ENCODE measurements at places on chromosomes 7 and 10. TPM values are rescaled to one million over a fixed set of nuclear protein-coding genes. Genes with fewer than 3 reads are reported as not detected.

NXPH1 gene
- 0.13 TPM for total RNA-seq

ANKRD61 gene
- total RNA-seq, result 0.35 TPM

- no peak for DNase-seq
Measured at GRCh38 chr10:101851411-101852116, 8.0 kb upstream of the KCNIP2 start.

- DNase-seq, result no peak
Measured at GRCh38 chr7:102396710-102397019, 502 bp downstream of the PRKRIP1 start.

- DNase-seq, result no peak
Measured at GRCh38 chr10:35349389-35349915, 13.1 kb downstream of the CCNY start.

- DNase-seq, result peak; percentile 70
Measured at GRCh38 chr7:151592868-151593486, 73.3 kb upstream of the RHEB start.

- no peak for DNase-seq
Measured at GRCh38 chr7:130884437-130885417, 150.7 kb upstream of the KLF14 start.

TMEM273 gene
- not detected for total RNA-seq

- DNase-seq, result peak; percentile 78
Measured at GRCh38 chr7:135512135-135512887, 2.4 kb upstream of the CNOT4 start.

DNA sequence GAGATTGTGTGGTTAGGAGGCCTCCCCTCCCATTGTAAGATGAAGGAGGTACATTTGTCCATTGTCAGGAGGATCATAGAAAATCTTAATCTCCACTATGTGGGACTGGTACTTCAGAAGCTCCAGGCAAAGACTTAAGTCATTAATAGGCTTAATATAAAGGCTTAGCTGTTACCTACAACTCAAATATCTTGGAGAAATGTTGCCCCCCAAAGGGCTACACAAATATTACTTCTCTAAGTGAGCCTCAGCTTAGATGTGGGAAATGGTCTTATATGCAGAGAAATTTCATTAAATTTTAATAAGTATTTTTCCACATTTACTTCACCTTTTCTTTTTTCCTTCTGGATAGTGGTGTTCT, 27.2 kb downstream of the TAS2R41 start:
- no peak for DNase-seq

- DNase-seq, result no peak
Measured at GRCh38 chr7:157543276-157543675, 206.5 kb downstream of the DNAJB6 start.

- no peak for DNase-seq
Measured at GRCh38 chr7:79453266-79453557, 255 bp downstream of the MAGI2 start.

SFTPA2 gene
- total RNA-seq, result 0.08 TPM

GRCh38 chr7:150898475-150899011, 46.2 kb downstream of the AOC1 start:
- DNase-seq, result peak; percentile 74

DNA sequence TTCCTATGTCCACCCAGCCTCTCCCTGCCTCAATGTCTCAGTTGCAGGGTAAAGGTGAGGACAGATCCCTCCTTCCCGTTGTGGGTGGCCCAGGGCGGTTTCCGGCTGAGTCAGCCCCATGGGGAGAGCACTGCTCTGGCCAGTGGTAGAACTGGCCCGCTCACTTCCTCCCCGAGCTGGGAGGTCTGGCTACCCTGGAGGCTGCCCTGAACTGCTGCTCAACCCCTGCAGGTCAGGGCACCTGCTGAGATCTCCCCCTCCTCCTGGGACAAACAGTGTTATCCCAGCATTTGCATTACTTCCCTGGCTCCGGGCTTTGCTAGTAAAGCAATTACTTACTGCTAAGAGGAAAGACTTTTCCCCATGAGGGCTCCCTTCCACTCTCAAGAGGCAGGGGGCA, 21.4 kb upstream of the IMPDH1 start:
- no peak for DNase-seq

GRCh38 chr7:15839416-15840100, 153.1 kb upstream of the MEOX2 start:
- DNase-seq, result peak; percentile 73

- DNase-seq, result no peak
Measured at GRCh38 chr10:34217524-34217923, 597.6 kb downstream of the PARD3 start.

DNA sequence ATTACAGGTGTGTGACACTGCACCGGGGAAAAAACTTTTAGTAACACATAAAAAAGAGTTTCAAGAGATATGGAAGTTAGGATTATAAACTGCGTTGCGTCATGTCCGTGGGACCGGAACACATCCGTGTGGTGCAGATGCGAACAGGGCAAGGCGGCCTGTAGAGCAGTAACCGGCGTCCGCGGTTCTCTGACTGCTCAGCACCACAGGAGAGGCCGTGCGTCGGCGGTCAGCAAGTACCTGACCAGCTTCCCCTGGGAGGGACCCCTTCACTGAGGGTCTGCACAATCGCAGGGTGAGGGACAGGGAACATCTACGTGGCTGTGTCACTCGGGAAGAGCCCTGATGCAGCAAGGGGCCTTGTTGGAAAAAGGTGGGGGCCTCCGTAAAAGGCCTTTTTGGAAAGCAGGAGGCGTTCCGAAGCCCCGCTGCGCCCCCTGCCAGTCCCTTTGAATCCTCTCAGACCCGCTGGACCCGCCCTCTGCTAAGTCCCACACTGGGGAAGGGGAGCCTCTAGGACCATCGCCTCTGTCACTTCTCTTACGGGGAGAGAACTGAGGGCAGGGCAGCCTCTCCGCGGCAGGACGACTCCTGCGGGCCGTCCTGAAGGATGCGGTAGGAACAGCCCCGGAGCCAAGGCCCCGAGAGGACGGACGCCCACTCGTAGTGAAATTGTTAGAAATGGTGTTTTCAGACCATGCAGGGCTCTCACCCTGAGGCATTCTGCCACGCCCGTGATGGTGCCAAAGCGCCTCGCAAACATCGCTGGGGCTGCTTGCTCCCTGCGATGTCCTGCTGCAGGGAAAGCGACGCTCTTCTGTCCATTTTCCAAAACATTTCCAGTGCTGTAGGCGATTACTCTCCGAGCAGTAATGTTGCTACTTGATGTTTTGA, 771.6 kb upstream of the COBL start:
- DNase-seq, result no peak

- no peak for DNase-seq
Measured at GRCh38 chr10:93820434-93820833, 62.7 kb downstream of the LGI1 start.

SRI gene
- total RNA-seq, result 49.4 TPM

GRCh38 chr10:43921881-43922280, 273.2 kb upstream of the ZNF32 start:
- DNase-seq, result no peak

DNA sequence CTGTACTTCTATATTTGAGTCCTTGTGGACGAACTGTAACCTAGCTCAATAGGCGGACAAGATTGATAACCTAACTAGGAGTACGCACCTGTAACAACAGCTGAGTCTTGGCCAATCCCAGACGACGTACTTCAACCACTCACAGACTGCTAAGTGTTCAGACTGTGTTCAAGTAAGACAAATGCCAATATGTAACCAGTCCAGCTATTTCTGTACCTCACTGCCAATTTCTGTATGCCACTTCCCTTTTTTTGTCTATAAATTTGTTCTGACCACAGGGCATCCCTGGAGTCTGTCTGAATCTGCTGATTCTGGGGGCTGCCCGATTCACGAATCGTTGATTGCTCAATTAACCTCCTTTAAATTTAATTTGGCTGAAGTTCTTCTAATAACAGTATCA, 32.2 kb downstream of the HACD1 start:
- no peak for DNase-seq

GPR26 gene
- total RNA-seq, result not detected

GRCh38 chr10:5550621-5551530, 26.1 kb downstream of the CALML3 start:
- DNase-seq, result peak; percentile 55

- DNase-seq, result peak; percentile 27
Measured at GRCh38 chr7:40880581-40880980, 745.8 kb downstream of the SUGCT start.

ARHGAP22 gene
- total RNA-seq, result 42.8 TPM

KCP gene
- total RNA-seq, result 0.19 TPM

- DNase-seq, result no peak
Measured at GRCh38 chr10:43156590-43157341, 18.5 kb downstream of the CSGALNACT2 start.

DNA sequence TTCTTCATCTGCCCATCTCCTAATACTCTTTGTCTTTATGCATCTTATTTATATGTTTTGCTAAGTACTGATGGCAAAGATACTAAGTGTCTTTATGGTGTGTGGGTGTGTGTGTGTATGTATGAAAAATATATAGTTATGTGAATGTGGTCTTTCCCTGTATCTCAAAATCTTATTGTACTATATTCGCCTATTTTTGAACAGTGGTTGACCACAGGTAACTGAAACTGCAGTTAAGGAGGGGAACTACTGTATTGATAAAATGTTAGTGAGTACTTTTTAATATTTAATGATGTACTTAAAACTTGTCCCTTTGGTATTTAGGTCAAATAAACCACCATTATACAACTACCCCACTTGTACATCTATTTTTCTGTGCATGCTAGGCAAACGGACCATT, 85.9 kb downstream of the ADD3 start:
- no peak for DNase-seq

IDI2 gene
- total RNA-seq, result not detected

DNA sequence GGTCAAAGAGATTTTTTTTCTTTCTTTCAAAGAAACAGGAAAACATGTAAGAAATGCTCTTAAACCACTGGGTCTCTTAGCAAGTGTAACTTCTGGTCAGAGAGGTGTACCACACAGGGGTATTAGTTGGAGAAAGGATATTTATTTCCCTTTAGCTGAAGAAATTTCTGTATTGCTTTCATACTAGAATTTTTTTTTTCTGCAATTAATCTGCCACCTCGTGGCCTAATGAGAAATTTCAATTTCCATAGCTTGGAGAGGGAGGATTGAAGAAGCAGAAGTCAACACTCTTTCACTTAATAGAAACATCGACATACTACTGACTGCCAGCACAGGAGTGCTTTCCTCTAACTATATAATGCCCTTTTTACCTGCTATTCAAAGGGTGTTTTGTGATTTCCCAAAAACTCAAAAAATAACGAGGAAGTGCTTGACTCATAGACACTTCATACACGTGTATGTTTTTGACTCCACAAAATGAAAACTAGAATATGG, 177.6 kb upstream of the NAMPT start:
- DNase-seq, result peak; percentile 78

DNA sequence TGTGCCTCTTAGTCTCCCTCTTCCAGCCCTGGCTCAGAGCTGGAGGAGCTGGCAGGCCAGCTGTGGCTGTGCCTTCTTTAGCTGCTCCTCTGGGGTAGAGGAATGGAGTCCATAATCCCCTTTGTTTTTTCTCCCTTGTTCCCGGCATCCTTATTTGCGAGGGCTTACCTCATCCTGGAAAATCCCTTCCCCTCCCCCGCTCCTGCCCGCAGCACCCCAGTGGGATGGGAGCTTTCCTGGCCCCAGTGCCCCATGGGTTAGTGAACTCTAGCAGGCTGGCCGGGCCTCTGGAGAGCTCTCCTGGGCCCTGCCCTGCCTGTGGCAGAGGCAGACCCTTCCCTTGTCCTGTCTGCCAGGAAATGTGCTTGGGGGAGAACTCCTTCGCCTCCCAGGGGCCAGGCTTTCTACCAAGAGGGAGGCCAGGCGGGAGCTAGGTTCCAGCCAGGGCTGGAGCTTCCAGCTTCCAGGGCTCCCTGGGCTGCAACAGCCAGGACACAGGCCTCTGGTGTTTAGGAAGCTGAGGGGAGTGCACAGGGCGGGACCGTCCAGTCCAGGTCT, 16.5 kb upstream of the TRIM8 start:
- peak; percentile 94 for DNase-seq

DNA sequence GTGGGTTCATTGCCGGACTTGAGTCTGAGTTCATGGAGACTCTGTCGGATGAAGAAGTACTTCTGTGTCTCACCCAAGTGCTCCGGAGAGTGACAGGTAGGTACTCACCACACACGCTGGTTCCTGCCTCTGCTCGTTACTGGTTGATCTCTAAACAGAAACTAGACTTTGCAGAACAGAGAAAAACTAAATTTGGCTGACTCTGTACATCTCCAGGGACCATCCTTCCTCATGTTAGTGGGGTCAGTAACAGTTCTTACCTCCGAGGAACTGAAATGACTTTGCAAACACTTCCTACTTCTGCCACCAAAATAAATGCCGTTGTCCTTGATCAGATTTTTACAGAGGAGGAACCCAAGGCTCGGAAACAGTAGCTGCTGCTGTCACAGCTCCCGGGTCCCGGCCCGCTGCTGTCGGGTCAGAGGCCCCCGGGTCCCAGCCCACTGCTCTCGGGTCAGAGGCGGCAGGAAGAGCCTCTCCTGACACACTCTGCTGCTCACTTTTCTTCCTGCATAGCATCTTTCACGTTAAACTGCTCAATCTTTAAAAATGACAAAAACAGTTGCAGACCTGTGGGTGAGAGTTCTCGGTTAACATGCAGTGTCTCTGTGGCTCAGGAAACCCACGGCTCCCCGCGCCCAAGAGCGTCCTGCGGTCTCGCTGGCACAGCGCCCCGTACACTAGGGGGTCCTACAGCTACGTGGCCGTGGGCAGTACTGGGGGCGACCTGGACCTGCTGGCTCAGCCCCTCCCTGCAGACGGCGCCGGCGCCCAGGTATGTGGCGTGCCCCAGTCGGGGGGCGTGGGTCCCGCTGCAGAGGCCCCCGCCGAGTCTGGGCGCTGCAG, 4.8 kb upstream of the MTG1 start:
- no peak for DNase-seq

GRCh38 chr10:118337356-118337755, 4.8 kb downstream of the FAM204A start:
- no peak for DNase-seq

DNA sequence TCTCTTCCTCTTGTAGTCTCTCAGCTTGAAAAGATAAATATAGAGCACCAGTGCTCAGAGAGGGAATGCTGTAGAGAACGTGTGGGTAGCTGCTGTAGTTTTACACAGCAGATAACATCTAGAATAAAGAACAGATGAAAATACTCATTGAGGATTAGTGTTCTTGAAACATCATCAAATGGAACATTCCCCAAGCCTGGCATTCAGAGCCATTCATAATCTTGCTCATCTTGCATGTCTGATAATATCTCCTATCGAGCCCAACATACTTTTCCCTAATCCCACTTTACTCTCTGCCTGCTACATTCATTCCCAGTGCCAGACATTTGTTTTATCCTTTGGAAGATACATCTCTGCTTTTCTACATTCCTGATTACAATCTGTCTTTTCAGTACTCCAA, 35.2 kb downstream of the MCU start:
- no peak for DNase-seq

GRCh38 chr10:75803121-75803520, 371.7 kb downstream of the LRMDA start:
- DNase-seq, result no peak

LRIT1 gene
- 0.11 TPM for total RNA-seq

GRCh38 chr10:21194510-21194993, 297.4 kb upstream of the NEBL start:
- DNase-seq, result peak; percentile 60

USP6NL gene
- 6.0 TPM for total RNA-seq

- no peak for DNase-seq
Measured at GRCh38 chr7:147670759-147671158, 919.8 kb upstream of the C7orf33 start.

DEPP1 gene
- 37.4 TPM for total RNA-seq

ATRNL1 gene
- 5.6 TPM for total RNA-seq

GRCh38 chr10:37222046-37222445, 96.6 kb downstream of the ANKRD30A start:
- DNase-seq, result no peak

GRCh38 chr7:30237271-30237695, 47.1 kb upstream of the ZNRF2 start:
- no peak for DNase-seq

GRCh38 chr7:92293896-92294590, 48.3 kb downstream of the ANKIB1 start:
- no peak for DNase-seq

All from myocyte (in vitro differentiated cells).